NCI-H82 (cell line): ENCODE measurements at places on chromosomes 6 and 20.

DNA sequence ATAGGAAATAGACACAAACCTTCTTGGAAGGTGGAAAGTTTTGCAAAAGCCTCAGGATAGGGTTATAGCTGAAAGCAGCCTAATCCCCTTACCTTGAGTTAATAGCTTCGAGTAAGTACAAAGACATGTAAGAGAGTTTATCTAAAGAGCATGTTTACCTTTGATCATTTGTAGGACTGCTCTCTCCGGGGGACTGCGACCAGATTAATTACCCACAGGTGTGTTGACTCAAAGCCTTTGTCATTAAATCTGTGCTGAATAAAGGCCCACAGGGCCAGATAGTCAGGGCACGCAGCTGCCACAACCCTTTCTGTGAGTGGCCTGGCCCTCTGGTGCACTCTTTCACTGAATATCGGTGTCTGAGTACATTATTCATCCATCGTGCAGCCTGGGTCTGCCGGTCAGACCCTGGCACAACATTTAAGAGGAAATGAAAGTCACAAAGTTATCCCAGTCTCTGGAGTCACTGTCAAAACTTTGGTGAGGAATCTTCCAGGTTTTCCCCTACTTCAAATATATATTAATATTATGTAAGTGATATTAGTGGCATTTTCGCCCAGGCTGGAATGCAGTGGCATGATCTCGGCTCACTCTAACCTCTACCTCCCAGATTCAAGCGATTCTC lies 5.4 kb upstream of the MICA start:
- DNase-seq, result no peak

- no peak for DNase-seq
Observed at GRCh38 chr6:158185729-158186456, 17.7 kb downstream of the GTF2H5 start.

DNA sequence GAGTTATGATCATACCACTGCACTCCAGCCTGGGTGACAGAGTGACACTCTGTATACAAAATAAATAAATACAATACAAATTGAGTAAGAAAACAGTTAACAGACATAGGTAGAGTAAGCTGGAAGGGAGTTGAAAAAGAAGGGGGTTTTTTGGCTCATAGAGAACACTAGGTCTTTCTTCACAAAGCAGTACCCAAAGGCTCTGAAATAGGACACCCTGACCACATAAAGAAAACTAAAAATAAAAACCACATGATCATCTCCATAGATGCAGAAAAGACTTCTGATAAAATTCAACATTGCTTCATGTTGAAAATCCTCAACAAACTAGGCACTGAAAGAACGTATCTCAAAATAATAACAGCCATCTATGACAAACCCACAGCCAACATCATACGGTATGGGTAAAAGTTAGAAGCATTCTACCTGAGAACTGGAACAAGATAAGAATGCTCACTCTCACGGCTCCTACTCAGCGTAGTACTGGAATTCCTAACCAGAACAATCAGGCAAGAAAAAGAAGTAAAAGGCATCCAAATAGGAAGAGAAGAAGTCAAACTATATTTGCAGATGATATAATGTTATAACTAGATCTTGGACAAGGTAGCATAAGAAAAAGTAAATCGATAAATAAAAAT lies 48.6 kb downstream of the TOMM6 start:
- DNase-seq, result no peak

DNA sequence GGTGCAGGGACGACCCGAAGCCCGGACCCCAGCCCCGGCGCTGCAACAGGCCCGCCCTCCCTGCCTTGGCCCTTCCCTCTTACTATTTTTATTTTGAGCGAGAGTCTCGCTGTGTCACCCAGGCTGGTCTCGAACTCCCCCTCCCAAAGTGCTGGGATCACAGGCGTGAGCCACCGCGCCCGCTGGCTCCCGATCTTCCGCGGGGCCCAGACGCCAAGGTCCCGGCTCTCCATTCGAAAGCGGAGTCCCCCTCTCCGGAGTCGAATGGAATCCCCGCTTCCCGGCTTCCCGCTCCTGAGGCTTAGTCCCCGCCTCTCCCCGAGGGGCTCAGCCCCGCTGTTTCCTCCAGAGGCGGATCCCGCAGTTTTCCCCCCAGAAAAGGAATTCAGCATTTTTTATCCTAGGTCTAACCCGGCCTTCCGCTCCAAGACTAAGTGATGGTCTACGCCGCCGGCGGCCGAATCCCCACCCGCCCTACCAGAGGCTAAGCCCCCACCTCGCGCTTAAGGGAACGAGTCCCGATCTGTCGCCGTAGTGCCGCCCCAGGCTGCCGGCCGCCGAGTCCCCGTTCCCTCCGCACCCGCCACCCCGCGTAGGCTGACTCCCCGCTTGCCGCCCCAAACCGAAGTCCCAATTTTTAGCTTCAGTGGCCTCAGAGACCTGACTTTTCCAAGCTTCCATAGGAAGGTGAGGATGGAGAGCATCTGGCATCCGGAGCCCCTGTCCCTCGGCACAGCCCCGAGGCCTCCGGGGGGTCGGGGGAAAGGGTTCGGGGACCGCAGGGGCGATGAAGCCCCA lies 11.5 kb upstream of the TMC2 start:
- peak; percentile 67 for DNase-seq

DNA sequence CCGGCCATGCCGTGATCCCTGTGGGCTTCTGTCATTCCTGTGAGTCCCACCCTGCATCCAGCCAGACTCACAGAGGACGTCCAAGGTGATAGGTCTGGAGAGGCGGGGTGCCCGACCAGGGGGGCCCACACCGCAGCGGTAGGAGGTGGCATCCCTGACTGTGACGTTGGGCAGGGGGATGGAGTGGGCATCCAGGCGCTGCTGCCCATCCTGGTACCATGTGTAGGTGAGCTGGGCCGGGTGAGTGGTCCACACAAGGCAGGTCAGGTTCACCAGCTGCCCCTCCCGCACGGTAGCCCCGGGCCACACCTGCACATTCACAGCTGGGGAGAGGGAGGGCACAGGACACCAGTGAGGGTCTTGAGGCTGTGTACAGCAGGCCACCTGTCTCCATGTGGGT lies 11.6 kb upstream of the ADAM33 start:
- no peak for DNase-seq
